Osteocyte (in vitro differentiated cells): ENCODE measurements at places on chromosomes 1 and 21.

DNA sequence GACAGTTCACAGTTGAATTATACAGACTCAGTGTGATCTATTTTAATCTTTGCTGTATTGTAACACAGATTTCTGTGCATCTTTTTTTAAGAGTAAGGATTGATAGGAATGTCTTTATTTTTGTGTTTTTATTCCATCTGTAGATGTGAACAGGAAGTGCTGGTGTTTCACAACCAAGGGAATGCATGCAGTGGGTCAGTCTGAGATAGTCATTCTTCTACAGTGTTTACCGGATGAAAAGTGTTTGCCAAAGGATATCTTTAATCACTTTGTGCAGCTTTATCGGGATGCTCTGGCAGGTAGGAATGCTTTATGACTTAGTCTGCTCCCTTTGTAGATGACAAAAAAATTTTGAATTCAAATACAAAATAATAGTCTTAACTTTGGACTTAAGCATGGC, 84.5 kb downstream of the CC2D1B start:
- DNase-seq, result no peak

DNA sequence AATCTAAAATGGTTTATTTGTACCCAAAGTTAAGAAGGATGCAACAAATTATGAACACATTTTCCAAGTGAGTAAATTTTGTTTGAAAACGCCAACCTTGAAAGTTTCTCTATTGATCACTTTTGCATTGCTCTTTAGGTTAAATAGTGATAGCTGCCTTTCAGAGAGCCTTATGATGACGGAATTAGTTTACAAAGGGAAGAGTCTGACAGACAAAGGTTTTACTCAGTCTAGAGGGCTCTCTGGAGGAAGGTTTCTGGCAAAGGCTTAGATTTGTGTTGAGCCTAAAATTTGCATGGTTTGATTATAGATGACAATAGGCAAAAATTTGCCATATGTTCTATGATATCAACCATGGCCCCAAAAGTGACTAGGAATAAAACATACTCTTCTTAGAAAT, 95.9 kb upstream of the RUNX1 start:
- no peak for DNase-seq

- no peak for DNase-seq
Measured at GRCh38 chr1:66478116-66478515, 55.8 kb upstream of the SGIP1 start.

- no peak for DNase-seq
Measured at GRCh38 chr1:167450843-167451242, 67.5 kb downstream of the CD247 start.

- DNase-seq, result no peak
Measured at GRCh38 chr1:230495891-230496385, 69.8 kb upstream of the PGBD5 start.

DNA sequence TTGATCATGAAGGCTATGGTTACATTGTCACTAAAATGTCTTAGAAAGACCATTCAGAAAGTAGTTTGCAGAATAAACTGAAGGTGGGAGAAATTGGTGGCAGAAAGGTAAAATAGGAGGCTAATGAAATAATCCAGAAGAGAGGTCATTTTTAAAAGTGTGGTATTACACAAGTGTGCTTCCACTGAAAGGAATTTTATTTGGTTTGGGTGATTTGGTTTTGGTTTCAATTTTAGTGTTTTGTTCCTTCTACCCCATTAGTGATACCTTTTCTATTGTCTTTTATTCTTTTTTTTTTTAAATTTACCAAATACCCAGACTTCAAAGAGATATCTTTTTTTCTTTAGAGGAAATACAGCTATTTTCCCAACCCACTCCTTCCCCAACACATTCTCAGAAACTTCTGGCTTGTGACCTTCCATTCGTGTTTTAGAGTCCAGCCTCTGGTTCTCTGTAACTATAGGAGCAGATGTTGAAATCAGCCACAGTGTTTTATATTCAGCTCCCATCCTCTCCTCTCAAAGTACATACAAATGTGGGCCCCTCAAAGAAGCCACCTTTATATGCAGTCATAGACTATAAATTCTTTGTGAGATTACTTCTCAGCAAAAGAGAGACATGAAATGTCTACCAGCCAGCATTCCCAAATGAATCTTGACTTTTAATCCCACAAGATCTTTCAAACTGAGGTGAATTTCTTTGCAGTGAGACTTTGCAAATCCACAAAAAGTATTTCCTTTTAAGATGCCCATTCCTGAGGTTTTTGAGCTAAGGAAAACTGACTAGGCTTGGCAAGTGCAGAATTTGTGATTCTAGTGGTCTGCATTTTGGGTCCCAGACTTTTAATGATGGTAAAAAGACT, 42.0 kb upstream of the PALMD start:
- no peak for DNase-seq

DNA sequence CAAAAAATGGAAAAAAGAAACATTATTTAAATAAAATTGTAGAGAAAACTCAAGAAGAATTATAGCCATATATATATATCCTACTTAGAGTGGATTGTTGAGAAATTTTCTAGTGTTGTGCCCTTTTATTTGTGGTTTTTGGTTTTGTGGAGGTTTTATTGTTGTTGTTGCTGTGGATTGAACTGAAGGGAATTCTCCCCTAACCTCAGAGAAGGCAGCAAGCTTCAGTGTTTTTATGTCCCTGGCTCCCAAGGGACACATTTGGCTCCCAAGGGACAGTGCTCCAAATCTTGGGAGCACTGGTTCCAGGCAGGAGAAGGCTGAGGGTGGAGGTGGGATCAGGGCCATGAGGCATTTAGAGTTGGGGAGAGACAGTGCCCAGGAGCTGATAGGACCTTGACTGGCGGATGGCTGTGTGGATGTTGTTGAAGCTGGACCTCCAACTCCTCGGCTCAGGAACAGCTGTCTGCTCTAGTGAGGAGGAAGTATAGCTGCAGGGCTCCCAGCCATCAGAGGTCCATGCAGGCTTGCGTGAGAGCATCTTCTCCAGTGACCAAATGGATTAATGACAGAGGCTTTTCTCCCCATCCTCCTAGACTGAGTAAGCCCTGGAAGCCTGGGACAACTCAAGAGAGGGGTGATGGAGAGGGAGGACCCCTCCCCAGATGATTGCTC, 100.5 kb downstream of the TEX35 start:
- DNase-seq, result peak; percentile 53

- no peak for DNase-seq
Measured at GRCh38 chr1:64479874-64480273, 9.9 kb downstream of the CACHD1 start.

- DNase-seq, result no peak
Measured at GRCh38 chr1:181259026-181259745, 170.7 kb downstream of the IER5 start.

GRCh38 chr1:43991476-43992231, at the start of gene CCDC24:
TSS of gene CCDC24 (plus strand) at chr1:43991599. CDS start at chr1:43991879, 280 bp downstream.
- DNase-seq, result peak; percentile 92

- no peak for DNase-seq
Measured at GRCh38 chr1:93765099-93765498, 83.5 kb upstream of the BCAR3 start.

DNA sequence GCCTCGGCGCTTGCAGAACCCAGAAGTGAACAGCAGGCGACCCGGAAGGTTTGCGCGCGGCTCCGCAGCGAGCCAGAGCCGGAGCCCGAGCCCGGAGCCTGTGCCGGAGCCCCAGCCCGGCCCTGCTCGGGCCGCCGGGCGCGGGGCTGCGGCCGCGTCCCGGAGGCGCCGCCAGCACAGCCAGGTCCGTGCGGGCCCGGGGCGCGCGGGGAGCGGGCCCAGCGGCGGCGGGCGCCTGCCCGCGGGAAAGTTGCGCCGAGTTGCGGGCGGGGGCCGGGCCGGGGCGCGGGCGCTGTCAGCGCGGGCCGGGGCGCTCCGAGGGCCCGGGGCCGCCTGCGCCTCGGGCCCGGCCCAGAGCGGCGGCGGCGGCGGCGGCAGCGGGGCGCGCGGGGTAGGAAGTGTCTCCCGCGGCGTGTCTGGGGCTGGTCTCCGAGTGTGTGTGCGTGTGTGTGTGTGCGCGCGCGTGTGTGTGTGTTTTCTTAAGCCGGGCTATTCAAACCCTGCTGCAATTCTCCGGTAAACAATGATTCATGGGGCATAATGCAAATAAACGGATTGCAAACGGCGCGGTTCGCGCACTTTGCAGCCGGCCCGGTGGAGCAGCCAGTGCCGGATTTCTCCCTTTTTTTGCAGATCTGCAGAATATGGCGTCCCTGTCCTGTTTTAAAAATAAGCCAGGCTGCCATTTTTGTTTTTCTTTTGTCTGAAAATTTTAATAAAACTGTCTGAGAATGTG, at the start of gene ZNF362:
Gene ZNF362, plus strand, starts transcription at position 22 of the 736 bp plus-strand sequence. CDS start 14,083 bp downstream, outside the sequence.
- DNase-seq, result peak; percentile 88

DNA sequence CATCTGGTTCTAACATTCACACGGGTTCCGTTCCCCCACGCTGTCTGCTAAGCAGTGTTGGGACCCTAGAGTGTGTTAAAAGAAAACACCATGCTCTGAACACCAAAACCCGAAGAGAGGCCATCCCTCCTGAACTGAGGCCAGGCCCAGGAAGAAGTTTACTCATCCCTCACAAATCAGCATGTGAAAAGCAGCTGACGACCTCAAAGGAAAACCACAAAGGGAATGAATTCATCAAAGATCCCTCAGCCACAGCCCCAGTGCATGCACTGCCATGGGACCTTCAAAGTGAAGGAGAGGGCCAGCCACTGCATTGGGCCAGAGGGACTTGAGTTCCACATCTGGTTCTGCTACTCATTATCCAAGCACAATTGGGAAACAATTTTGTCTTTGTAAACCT, 7.0 kb upstream of the PSEN2 start:
- no peak for DNase-seq

- no peak for DNase-seq
Measured at GRCh38 chr1:224092601-224093000, 21.3 kb upstream of the FBXO28 start.

DNA sequence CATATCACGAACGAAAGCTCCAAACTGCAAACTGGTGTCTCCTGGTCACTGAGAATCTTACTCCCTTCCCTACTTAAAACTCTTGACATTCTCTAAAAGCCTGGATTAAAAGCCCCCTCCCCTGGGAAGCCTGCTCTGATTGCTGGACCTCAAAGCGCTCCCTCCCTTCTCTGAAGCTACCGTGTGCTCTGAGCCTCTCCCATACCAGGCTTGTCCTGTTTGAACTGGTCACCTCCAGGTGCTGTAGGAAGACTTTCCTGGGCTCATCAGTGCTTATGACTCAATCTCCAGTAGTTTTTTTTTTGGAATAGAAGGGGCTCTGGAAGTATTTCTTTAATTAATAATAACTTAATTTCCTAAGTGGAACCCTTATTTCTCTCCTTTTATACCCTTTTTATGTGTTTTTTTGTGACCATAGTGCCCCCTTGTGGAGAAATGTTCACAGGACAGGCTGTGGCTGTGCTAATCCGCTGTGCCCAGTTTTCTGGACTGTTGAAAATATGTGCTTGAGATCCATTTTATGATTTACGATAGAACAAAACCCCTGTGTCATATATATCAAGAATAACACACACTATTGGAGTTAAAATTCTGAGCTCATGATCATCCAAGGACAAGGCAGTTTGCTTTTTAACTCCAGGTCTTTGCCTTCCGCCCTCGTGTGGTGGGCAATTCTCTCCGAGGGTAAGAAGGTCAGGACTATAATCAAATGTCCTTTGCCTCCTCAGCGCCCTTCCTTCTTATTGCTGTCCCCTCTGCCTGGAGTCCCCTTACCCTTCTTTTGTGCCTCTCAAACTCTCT, 16.9 kb downstream of the MTARC1 start:
- peak; percentile 62 for DNase-seq

DNA sequence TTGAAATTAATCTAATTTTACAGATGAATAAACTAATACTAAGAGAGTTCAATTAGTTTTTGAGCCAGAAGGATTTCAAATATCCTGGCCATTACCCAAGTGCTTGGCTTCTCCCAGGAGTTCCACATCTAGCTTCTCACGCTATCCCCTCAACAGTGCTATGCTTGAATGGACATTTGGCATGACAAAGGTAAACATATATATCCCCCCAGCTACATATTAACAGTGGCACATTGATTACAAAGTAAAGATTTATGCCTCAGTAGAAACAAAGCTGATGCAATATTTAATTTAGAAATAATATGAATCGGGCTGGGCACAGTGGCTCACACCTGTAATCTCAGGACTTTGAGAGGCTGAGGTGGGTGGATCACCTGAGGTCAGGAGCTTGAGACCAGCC, 434.6 kb upstream of the PRMT6 start:
- DNase-seq, result no peak

DNA sequence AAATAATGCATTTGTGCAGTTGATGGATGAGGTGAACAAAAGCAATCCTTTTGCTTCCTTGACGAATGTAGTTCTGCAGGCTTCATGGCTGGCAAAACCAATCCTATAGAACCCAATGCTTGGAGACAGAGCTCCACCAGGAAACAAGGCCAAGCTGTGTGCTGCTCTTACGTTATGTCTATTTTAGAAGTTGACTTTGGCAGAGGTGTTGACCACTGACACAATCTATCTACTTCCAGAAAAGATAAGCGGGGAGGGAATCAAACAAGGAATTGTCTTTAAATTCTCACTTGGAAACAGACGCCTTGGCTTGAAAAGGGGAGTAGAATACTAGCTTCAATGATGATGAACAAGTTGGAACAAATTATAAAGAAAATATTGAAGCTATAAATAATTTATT, 211.2 kb downstream of the SETD4 start:
- DNase-seq, result no peak

- DNase-seq, result no peak
Measured at GRCh38 chr1:171188388-171189266, 3.5 kb downstream of the FMO2 start.

- DNase-seq, result no peak
Measured at GRCh38 chr1:15762546-15762945, 4.0 kb downstream of the FBLIM1 start.
